ENCODE measurements at places on chromosomes 6 and 20. TPM values are rescaled to one million over a fixed set of nuclear protein-coding genes. Genes with fewer than 3 reads are reported as not detected.

The PTCRA gene
- total RNA-seq: not detected

The HSPA12B gene
- total RNA-seq: not detected

The SLC17A2 gene
- total RNA-seq: not detected

The PLCB4 gene
- total RNA-seq: not detected

The MACROD2 gene
- not detected for total RNA-seq

The TTLL9 gene
- total RNA-seq: not detected

The GSTA5 gene
- total RNA-seq: not detected

Data from T-helper 1 cell treated with Interleukin-12 subunit alpha and Interleukin-12 subunit beta and Interleukin-4 antibody, amounts not matched to agents 30 ng/mL and 1 ng/mL, for 36 hours (primary cell).